ENCODE measurements at places on chromosomes 6 and 20. TPM values are rescaled to one million over a fixed set of nuclear protein-coding genes. Genes with fewer than 3 reads are reported as not detected.

GRCh38 chr6:134267917-134268361 is 50.0 kb downstream of the SGK1 start:
- no peak for DNase-seq

Gene BPI
- not detected for total RNA-seq

GRCh38 chr20:50192364-50193198 is 2.0 kb downstream of the CEBPB start:
- DNase-seq = no peak

Gene SIRPD
- total RNA-seq = not detected

- DNase-seq = no peak
These were observed 38.7 kb upstream of the RFPL4B start for GRCh38 chr6:112308476-112308875.

GRCh38 chr6:20827798-20828197 is 293.5 kb downstream of the CDKAL1 start:
- no peak for DNase-seq

GRCh38 chr6:1965596-1966224 is 279.7 kb downstream of the GMDS start:
- DNase-seq = no peak

Gene TBC1D32
- total RNA-seq = 3.6 TPM

Gene NRSN1
- not detected for total RNA-seq

- DNase-seq = no peak
These were observed 241.6 kb upstream of the BTBD3 start for GRCh38 chr20:11675920-11676629.

DNA sequence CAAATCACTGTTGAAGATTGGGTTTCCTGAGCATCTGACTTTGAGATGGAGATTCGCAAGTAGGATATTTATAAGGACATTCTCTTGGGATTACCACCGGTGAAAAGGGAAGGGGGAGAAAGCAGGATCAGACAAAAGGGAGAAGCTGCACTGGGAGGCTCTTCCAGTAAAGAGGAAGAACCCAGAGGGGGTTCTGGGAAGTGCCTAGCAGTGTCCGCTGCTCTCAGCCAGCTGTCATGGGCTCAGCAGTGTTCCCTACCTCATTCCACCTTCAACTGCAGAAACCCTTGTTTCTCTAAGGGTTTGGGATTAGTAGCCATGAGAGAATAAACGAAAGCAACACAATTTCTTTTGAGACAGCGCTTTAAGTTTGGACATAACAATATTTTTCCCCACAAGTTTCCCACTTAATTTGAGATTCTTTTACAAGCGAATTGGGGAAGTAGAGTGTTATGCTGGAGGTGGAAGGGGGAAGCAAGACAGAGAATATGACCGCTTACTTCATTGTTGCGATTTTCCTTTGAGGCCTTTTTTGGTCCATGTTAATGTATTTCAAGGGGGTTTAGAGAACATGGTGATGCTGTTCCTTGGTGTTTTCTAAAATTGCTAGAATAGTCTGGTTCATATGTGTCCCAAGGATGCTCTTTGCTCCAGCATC is 154.5 kb upstream of the SCGN start:
- no peak for DNase-seq

Gene PCED1A
- total RNA-seq = 12.2 TPM

- DNase-seq = no peak
These were observed 593.5 kb downstream of the TENT5A start for GRCh38 chr6:81158956-81159355.

- DNase-seq = no peak
These were observed 141.3 kb upstream of the PMEPA1 start for GRCh38 chr20:57851025-57851682.

- DNase-seq = no peak
These were observed at the start of gene PGK2 for GRCh38 chr6:49787176-49787575. TSS of gene PGK2 (minus strand) at chr6:49787285. CDS start at chr6:49787187, 98 bp downstream.

Gene IYD
- total RNA-seq = not detected

- no peak for DNase-seq
These were observed 5.2 kb downstream of the NOP56 start for GRCh38 chr20:2657674-2658073.

DNA sequence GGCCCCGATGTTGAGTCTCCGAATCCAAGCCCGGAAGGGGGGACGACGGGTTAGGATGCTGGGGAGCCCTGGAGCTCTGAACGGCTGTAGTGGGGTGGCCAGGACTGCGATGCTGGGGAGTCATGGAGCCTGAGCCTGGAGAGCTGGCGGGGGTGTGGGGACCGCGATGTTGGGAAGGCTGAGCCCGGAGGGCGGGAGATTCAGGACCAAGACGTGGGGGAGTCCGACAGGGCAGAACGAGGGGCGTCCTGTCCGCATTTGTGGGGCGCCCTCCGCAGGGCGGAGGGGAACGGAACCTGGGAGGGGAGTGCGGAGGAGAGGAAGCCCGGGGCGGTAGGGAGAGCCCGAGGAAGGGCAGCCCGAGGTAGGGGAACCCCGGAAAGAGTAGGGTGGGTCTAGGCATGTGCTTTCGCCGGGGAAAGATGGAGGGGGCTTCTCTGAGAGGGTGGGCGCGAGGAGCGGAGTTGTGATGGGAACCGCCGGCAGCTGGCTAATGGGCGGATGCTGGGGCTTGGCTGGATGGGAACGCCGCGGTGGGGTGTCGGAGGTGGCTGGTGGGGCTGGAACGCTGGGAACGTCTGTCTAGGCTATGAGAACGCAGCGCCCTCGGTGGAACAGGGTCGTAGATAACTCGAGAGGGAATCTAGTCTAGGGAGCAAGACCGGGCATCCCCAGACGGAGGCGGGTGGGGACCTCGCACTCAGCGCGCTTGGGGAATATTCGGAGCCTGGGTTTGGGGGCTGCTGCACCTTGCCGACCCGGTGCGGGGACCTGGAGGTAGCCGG is 684 bp downstream of the PAQR8 start:
- DNase-seq = no peak

DNA sequence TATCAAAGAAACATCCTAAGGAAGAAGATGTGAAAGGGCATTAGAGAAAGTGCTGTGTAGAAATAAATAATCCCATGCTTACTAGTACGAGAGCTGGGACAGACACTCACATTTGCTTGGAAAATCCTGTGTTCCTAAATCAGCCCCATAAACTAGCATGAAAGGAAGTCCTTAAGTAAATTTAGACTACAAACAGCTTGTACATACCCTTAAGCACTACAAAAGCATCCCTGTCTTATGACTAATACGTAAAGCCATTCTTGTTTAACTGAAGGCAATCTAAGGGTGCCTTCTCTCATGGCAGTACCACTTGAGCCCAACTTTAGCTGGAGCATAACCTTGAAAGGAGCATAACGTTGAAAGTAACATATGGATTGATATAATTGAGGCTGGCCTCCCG is 15.4 kb upstream of the FOXQ1 start:
- no peak for DNase-seq

GRCh38 chr6:53805725-53806124 is 10.9 kb downstream of the LRRC1 start:
- no peak for DNase-seq

Gene MPC1
- 21.2 TPM for total RNA-seq

DNA sequence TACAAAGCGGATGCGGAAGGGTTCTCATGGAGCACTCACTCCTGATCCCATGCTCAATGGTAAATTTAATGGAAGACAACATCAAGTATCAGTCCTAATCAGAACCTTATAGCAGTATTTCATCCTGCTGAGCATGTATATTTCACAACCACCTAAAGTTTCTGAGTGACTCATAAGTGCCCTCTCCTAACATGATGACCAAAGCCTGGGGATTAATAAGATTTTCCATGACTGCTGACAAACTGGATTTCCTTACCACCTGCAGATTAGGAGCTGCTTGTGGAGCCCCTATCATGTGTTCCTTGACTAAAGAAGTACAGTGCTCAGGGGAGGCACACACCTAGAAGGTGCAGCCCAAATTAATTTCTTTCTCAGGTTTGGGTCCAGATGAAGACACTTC is 112.8 kb downstream of the INSM1 start:
- DNase-seq = peak; percentile 20

DNA sequence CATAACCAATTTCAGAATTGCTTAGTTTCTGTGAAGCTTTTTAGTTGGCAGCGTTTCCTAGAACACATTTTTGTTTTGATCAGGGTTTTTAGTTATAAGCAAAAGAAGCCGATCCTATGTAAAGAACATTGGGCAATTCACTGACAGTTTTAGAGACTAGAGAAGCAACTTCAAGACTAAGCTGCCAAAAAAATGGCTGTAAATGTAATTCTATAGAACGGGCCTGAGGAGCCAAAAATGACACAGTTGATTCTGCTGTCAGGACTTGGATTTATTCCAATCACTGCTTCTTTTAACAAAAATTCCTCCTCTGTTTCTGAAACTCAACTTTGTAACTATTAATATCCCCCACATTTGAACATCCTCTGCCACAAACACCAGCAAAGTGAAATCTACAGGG is 236.0 kb upstream of the EYS start:
- DNase-seq = no peak

GRCh38 chr6:80566361-80566760 is 459.9 kb downstream of the BCKDHB start:
- no peak for DNase-seq

DNA sequence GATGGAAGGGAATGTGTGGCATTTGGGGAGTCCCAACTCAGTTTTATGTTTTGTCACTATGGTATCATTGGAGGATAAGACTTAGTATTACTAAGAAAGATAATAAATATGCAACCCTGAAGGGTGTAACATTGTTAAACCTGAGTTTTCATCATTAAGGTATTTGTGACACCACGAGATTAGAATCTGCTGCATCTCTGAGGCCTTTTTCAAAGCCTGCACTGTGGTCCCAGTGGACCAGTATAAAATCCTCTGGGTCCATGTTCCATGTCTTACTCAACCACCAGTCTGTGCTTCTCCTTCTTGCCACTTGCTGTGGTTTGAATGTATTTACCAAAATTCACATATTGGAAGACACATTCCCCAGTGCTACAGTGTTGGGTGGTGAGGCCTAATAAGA is 130.6 kb downstream of the TBX18 start:
- no peak for DNase-seq

Gene TFEB
- total RNA-seq = 3.3 TPM

Gene CCN6
- 1.4 TPM for total RNA-seq

DNA sequence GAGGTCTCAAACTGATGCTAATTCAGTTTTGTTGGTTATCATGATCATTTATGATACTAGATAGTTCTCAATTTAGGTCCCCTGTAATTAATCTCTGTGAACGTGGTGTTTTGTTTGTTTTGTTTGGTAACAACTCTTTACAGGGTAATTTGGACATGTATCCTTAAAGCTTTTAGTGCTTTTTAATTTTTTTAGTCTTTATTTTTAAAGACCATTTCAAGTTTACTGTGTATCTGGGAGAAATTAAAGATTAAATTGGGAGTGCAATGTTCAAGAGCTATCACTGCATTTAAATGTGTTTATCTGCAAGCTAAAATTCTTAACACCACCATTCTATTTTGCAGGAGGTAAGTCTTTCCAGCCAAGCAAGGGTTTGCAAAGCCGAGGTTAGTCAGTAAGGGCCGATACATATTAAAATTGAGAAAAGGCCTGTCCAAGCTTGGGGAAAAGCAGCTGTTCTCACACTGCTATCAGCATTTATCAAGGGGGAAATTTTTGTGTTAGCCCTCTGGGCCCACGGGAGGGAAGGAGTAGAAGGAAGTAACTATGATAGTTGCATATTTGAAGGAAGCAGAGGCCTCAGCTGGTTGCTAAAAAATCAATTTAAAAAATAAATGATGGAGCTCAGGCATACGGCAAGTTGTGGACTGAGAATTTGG is 59.3 kb upstream of the ZNF217 start:
- no peak for DNase-seq

DNA sequence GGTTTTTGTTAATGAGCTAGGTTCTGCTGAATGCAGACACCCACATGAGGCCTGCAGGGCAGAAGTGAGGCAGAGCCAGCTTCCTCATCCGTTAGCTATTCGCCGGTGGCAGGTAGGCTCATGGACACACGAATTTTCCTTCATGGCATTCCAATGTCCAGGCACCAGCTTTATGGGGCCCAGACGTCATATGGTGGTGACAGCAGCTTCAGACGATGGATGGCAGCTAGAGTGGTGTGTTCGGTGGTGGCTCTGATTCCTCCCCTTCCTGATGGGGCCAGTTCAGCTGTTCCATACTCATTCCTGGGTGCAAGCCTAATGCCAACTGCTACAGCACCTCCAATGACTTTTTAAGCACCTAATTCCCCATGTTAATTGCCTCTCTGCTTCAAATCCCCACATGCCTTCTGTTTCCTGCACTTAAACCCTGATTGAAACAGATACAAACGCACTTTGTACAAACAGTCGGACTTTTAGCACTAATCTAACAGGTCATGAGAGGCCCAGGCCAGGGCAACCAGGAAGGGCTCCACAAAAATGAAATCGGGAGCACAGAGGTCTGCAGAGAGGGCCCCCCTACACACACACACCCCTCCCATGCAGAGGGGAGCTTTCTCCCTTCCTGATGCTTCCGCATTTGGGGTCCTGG is 35.7 kb upstream of the MLN start:
- no peak for DNase-seq

DNA sequence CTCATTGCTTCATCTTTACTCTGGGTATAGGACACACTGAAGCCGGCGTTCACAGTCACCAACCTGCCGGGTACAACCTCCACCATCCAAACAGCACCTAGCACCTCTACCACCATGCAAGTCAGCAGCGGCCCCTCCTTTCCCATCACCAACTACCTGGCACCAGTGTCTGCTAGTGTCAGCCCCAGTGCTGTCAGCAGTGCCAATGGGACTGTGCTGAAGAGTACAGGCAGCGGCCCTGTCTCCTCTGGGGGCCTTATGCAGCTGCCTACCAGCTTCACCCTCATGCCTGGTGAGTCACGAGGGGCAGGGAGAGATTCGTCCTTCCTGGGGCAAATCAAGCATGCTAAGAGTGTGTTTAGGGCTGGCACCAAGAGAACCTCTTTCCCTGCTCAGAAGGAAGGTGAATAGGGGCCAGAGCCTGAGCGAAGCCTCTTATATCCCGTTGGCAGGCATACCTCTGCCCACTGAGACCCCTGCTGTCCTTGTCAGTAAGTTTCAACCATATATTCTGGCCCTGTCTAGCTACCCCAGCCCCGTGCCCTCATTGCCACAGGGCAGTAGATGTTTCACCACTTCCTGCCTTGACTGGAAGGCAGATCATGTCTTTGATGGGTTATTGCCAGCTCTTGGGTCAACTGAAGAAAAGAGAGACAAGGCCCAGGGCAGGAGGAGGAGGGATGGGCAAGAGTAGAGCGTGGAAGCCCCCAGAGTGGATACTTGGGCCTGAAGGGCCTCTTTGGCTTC is 4.8 kb downstream of the SRF start:
- DNase-seq = no peak

Gene MAP7
- total RNA-seq = 16.1 TPM

Gene TAAR6
- total RNA-seq = not detected

DNA sequence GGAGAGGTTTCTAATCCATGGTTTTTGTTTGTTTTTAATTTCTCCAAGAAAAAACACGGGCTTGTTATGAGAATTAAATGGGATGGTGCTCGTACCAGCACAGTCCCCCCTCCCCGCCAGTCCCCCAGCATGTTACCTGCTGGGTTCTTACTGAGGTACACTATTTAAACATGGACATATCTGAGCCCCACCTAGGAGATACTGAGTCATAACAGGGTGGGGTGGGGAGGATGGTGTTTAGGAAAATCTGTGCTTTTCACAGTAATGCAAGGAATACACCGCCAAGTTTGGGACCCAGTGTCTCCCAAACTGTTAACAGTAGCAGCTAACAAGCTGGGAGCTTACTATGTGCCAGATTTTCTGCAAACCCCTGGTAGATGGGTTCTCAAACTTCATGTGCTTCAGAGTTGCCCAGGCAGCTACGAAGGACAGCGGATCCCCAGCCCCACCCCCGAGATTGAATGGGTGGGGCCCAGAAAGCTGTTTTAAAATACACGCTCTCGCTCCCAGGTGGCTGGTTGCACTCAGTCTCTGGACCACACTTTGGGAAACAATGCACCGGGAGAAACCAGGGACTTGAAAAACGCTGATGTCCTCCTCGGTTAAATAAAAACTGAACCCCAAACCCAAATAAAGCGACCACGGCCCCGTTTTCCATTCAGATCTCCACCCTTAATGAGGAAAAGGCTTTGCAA is 995 bp downstream of the ZFP64 start:
- DNase-seq = no peak
